ENCODE measurements at places on chromosomes 7 and 10.

GRCh38 chr7:133195868-133196267 is 57.0 kb upstream of the EXOC4 start:
- DNase-seq, result no peak

GRCh38 chr10:114499630-114500190 is 95.4 kb upstream of the AFAP1L2 start:
- no peak for DNase-seq

GRCh38 chr10:83685458-83685857 is 453.9 kb upstream of the GHITM start:
- no peak for DNase-seq

GRCh38 chr7:149005427-149006344 is 22.6 kb downstream of the PDIA4 start:
- DNase-seq, result no peak

DNA sequence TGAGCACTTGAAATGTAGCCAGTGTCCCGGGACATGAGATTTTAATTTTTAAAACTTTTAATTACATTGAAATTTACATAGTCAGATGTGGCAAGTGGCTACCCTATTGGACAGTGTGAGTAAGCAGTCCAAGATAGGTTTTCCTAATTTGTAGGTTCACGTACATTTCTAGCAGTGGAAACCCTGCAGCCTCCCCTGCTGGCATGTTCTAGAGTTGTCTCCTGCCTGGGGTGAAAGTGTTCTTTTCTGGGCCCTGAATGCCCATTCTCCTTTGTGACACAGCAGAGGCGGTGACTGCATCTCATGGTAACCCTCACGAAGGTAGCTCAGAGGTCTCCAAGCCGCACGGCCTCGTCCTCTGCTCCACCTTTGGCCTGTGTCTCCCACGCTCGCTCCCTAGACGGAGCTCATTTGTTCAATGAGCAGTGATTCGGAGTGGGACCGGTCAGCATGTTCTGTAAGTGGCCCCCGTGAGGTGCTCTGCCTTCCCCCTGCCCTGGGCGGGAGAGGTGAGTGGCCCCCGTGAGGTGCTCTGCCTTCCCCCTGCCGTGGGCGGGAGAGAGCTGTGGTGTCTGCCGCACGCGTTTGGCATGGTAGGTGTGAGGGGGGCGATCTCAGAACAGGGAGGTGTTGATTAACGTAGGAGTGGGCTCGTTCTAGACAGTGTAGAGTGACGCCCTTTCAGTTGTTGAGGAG is 18.0 kb downstream of the WDR37 start:
- DNase-seq, result no peak

- DNase-seq, result no peak
Observed at GRCh38 chr7:44880317-44881018, 4.9 kb downstream of the PURB start.

- no peak for DNase-seq
Observed at GRCh38 chr10:55203319-55203718, 402.3 kb upstream of the PCDH15 start.

GRCh38 chr10:74822101-74822500 is 4.3 kb upstream of the KAT6B start:
- DNase-seq, result no peak

- no peak for DNase-seq
Observed at GRCh38 chr7:46133072-46133471, 212.0 kb upstream of the IGFBP3 start.

GRCh38 chr10:96709525-96709924 is 10.8 kb downstream of the PIK3AP1 start:
- no peak for DNase-seq
